Karpas-422 (cell line): ENCODE measurements at places on chromosomes 6 and 20.

GRCh38 chr6:25582101-25582500 is 69.9 kb upstream of the SCGN start:
- no peak for DNase-seq

- no peak for DNase-seq
Measured at GRCh38 chr6:122109075-122109474, 290.4 kb upstream of the HSF2 start.

- DNase-seq: no peak
Measured at GRCh38 chr6:24925661-24926060, 10.1 kb downstream of the RIPOR2 start.

- no peak for DNase-seq
Measured at GRCh38 chr20:36337886-36338285, 31.7 kb downstream of the DLGAP4 start.

DNA sequence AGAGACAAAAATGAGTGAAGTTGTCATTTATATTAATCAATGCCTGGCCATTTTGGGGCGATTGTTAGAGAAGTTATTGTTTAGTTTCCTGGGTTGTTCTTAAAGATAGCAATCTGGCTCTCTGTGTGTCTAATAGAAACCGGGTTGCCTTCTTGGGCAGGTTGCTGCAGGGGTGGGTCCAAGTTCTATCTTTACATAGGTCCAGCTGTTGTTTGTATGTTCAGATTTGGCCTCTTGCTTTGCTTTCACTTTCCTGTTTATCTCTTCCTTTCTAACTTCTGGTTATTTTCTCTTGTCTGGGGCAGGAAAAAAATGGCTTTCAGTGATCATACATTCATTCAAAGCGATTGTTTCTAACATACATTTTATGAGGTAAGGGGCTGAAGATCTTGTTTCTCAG is 128.4 kb upstream of the NOX3 start:
- DNase-seq: no peak

GRCh38 chr6:152078001-152078400 is 270.5 kb downstream of the ESR1 start:
- no peak for DNase-seq

DNA sequence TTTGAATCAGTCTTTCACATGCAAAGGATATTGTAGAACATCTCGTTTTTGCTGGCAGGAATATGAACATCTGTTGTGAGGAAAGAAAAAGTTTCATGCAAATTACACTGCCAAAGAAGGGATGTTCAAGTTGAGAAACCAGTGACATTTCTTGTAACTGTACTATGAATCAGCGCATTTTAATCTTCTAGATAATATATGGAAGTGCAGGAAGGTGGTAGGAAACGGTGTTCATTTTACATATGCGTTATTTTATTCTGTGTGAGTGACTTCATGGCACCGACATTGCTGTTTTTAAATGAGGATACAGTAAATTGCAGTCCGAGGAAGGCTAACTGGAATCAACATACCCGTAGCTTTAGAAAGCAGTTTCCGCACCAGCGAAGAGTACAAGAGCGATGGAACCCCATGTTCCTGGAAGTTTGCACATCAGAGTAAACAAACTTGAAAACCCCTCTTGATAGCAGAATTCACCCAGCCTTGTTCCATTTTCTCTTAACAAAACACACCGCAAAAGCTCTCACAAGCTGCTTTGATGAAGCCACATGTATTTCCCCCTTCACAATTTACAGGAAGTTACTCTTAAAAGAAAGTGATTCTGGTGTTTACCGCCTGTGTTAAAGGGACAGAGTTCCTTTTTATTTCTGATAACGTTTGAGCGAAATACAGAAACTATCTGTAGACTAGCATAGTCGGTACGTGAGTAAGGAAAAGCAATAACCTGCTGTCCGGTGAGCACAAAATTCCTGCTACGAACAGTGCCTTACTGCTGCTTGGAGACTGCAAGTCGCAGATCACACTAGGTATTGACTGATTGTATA is 11.5 kb downstream of the PRDM1 start:
- peak; percentile 59 for DNase-seq

DNA sequence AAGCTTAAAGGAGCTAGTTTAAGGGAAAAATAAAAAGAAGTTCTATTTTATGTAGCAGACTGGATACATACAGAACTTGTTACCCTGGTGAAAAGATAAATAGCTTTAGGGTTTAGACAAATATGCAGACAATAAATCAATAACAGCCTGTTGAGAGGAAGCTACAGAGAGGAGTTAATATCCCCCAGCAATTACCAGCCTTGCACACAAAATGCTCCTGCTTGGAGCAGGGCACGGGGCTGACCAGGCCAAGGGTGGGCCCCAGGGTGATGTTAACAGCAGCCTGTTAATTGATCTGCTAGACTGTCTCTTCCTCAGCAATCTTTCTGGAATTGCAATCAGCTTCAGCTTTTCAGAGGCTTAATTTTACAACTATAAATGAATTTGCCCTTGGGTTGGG is 125.1 kb upstream of the SOX4 start:
- no peak for DNase-seq

DNA sequence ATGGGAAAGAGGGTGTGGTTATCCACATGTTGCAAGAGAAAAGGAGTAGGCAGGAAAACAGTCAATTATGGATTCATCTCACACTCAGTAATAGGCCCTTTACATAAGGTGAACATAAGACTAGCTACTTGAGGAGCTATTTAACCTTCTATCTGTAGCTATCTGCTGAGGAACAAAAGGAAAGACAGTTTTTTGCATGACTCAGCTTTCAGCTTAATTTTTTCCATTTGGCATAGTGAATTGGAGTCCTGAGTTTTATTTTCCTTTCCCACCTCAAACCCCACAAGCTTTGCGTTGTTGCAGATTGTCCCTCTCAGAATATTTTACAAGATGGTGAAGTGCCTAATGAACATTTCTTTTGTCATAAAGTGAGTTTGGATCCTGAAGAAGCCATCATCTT is 32.4 kb downstream of the UBD start:
- DNase-seq: no peak

DNA sequence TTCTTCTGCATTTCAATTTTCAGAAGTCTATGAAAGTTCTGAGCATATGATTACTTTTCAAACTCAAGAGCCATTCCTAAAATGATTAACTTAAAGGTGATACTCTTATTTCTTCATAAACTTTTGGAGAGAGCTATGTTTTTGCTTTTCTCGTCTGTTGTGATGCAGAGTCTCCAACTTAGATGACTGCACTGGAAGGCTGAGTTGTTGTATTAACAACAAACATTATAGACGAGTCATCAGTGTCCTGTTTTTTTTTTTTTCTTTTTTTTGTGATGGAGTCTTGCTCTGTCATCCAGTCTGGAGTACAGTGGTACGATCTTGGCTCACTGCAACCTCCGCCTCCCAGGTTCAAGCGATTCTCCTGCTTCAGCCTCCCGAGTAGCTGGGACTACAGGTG is 101.9 kb downstream of the CD109 start:
- no peak for DNase-seq

DNA sequence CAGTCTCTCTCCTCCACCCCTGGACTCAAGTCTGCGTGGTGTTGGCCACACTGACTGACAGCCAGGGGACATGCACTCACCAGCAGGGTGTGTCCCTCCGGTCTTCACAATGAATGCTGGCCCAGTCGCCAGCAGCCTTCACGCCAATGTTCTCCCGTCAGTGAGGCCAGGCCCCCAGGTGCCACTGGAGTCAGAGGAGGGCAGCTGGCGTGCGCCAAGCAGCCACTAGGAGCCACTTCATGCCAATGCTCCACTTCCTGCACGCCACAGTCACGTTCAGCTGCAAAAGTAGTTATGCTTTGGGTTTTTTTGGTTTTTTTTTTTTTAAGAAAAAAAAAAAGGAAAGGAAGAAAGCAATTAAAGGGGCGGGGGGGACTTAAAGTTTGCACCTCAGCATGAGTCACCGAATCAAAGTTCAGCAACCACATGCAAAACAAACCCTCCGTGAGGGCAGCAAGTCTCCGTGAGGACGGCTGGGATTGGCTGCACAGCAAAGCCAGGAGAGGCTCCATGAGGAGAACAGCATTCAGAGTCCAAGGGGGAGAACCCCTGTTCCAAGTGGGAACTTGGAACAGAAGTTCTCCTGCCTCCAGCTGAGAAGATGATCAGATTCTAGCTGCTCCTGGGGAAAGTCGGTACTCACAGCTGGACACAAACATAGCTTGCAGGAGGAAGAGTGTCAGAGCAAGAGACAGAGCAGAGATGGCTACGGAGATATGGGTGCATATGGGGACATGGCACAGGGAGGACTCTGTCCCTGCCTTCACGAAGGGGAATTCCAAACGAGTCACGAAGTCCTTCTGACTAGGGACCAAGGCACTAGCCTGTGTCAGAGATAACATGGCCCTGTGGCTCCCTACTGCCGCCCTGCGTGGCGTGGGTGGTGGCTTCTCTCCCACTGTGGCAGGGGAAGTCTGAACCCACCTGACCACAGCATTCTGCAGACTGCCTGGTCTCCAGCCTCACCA is at the start of gene ZC3H12D:
Gene ZC3H12D, minus strand, starts transcription at position 282 of the 968 bp plus-strand sequence. CDS start 10,471 bp downstream, outside the sequence.
- peak; percentile 98 for DNase-seq

DNA sequence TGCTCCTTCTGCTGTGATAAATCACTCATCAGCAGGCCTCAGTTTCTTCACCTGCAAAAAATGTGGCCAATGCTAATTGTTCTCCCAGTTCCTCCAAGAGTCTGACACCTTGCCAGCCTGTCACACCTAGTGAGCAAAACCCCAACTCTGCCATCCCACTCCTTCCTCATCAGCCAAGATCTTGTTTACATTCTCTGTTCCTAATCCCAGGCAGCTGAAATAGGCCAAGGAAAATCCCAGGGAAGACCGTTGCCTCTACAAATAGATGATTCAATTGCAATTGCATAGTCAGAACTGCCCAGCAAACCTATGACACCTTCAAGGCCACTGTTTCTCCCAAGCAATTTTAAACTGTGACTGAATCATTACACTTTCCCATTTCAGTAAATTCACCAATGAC is 78.7 kb downstream of the GMDS start:
- no peak for DNase-seq

GRCh38 chr6:4368649-4369048 is 233.3 kb upstream of the ECI2 start:
- no peak for DNase-seq

GRCh38 chr6:116447496-116448011 is 13.6 kb upstream of the CALHM6 start:
- DNase-seq: no peak

- DNase-seq: no peak
Measured at GRCh38 chr6:14222956-14223355, 105.4 kb downstream of the CD83 start.
